Naive B cell (primary cell): ENCODE measurements at places on chromosomes 5 and 9.

DNA sequence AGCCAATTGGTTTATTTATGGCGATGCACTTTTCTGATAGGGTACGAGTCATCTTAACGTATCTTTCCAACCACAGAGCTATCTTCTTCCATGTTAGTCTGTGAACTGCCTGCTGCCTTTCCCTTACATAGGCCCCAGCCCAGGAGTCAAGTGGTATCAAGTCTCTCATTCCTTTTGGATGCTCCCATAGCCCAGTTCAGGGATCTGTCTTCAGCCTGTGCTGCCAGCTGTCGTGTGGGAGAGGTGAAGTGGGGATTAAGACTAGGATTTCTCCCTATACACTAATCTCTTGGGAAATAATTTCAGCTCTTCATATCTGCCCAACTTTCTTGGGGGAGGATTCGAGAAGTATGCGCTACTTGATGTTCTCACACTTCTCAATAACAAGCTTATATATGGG lies 475.7 kb downstream of the EBF1 start:
- no peaks in the 10 kb centered on the region for H3K36me3 ChIP-seq
- H3K27ac ChIP-seq, result no peak overlapping the region
- H3K4me1 ChIP-seq, result no peaks in the 10 kb centered on the region
- no peaks in the 10 kb centered on the region for H3K27me3 ChIP-seq
- H3K4me3 ChIP-seq, result no peak overlapping the region

DNA sequence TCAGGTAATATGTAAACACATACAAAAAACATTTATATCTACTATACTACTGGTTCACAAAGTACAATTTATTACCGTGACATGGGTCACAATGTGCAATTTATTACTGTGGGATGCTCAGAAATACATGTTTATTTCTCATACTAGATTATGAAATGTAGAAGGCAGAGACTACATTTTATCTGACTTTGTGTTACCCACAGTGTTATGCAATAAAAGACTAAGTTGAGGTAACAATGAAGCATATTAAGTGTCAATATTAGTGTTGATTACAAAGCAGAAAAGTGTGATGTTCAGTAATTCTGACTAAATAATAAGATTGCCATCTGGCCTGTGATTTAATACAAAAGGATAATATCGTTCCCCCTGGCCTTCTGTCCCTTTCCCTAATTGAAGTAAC lies 42.4 kb downstream of the CPLANE1 start:
- no peak overlapping the region for H3K4me3 ChIP-seq
- DNase-seq, result no peak
- no peaks in the 10 kb centered on the region for H3K4me1 ChIP-seq
- no peak overlapping the region for H3K27ac ChIP-seq
- no peaks in the 10 kb centered on the region for H3K27me3 ChIP-seq
- H3K36me3 ChIP-seq, result peaks cover 21% of the 10 kb centered on the region

- no peak overlapping the region for H3K4me3 ChIP-seq
- peaks cover 4% of the 10 kb centered on the region for H3K4me1 ChIP-seq
- H3K27ac ChIP-seq, result no peak overlapping the region
- DNase-seq, result no peak
Measured at GRCh38 chr5:151592855-151593408, 1.8 kb upstream of the FAT2 start.

- H3K27me3 ChIP-seq, result peaks cover 15% of the 10 kb centered on the region
- H3K4me3 ChIP-seq, result no peak overlapping the region
- H3K36me3 ChIP-seq, result no peaks in the 10 kb centered on the region
- H3K27ac ChIP-seq, result peak overlapping the region; percentile 94
- H3K4me1 ChIP-seq, result peaks cover 9% of the 10 kb centered on the region
Measured at GRCh38 chr5:132662925-132663770, 5.2 kb downstream of the IL13 start.

DNA sequence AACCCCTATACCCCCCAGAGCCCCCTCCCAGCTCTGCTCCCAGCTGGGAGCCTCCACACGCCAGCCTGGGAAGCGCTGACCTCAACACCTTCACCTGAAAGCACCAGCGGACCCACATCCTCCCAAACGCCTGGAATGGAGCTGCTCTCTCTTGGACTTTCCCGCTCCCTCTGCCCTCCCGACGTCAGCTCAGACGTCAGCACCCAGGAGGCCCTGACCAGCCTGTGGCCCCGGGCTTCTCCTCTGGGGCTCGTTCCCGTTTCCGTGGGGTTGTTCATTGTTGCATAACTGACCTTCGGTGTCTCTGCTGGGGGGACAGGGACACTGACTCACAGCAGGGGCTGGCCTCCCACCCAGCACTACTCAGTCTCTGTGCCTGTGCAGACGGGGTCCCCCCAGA lies 35.0 kb upstream of the SLC6A3 start:
- H3K27me3 ChIP-seq, result no peaks in the 10 kb centered on the region
- no peak for DNase-seq
- no peaks in the 10 kb centered on the region for H3K36me3 ChIP-seq
- H3K27ac ChIP-seq, result peak overlapping the region; percentile 99

GRCh38 chr9:122835313-122835731 lies 6.9 kb upstream of the PDCL start:
- no peak for DNase-seq
- H3K27ac ChIP-seq, result peak overlapping the region; percentile 26
- H3K4me1 ChIP-seq, result peaks cover 11% of the 10 kb centered on the region
- H3K4me3 ChIP-seq, result peak overlapping the region; percentile 41
- H3K36me3 ChIP-seq, result no peaks in the 10 kb centered on the region
- no peaks in the 10 kb centered on the region for H3K27me3 ChIP-seq

DNA sequence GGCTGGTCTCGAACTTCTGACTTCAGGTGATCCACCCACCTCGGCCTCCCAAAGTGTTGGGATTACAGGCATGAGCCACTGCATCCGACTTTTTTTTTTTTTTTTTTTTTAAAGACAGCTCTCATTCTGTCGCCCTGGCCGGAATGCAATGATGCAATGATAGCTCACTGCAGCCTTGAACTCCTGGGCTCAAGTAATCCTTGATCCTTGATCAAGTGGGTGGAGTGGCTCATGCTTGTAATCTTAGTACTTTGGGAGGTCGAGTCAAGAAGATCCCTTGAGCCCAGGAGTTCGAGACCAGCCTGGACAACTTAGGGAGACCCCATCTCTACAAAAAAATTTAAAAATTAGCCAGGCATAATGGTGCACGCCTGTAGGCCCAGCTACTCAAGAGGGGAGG lies 8.1 kb downstream of the SEC24A start:
- no peak for DNase-seq
- no peaks in the 10 kb centered on the region for H3K27me3 ChIP-seq
- H3K27ac ChIP-seq, result no peak overlapping the region

- H3K4me3 ChIP-seq, result no peak overlapping the region
- H3K27ac ChIP-seq, result no peak overlapping the region
- H3K27me3 ChIP-seq, result no peaks in the 10 kb centered on the region
- no peaks in the 10 kb centered on the region for H3K36me3 ChIP-seq
Measured at GRCh38 chr5:28917631-28918030, 1879.2 kb upstream of the CDH9 start.

GRCh38 chr5:141478321-141478945 lies 2.7 kb downstream of the PCDHGC3 start:
- peaks cover 24% of the 10 kb centered on the region for H3K4me1 ChIP-seq
- no peak for DNase-seq
- peaks cover 79% of the 10 kb centered on the region for H3K27me3 ChIP-seq
- peak overlapping the region; percentile 31 for H3K4me3 ChIP-seq

DNA sequence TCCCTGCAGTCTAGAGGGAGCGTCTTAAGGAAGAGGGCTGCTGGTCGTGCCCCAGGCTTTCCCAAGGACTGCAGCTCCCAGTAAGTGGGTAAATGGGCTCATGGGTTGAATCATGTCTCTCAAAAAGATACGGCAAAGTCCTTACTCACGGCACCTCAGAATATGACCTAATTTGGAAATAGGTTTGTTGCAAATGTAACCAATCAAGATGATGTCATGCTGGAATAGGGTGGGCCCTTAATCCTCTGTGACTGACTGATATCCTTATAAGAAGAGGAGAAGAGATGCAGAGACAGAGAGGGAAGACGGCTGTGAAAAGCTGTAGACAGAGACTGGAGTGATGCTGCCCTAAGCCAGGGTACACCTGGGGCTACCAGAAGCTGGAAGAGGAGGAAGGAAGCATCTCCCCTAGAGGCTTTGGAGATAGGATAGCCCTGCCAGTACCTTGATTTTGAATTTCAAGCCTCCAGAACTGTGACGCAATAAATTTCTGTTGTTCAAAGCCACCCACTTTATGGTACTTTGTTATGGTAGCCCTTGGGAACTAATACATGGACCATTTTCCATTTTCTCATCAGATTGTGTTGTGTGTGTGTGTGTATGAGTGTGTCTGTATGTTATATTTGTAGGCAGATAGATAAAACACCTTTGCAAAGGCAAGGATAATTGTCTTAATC lies 15.0 kb downstream of the GALNT10 start:
- peaks cover 35% of the 10 kb centered on the region for H3K36me3 ChIP-seq
- H3K27ac ChIP-seq, result no peak overlapping the region
- H3K4me1 ChIP-seq, result peaks cover 59% of the 10 kb centered on the region
- no peak overlapping the region for H3K4me3 ChIP-seq
- H3K27me3 ChIP-seq, result no peaks in the 10 kb centered on the region
- DNase-seq, result no peak
